ENCODE measurements at places on chromosomes 3 and 15.

GRCh38 chr3:138043266-138044029 is 33.5 kb downstream of the CLDN18 start:
- no peak for DNase-seq

GRCh38 chr3:18591120-18591519 is 166.0 kb upstream of the SATB1 start:
- DNase-seq, result no peak

GRCh38 chr15:41583795-41584194 is 24.8 kb downstream of the TYRO3 start:
- DNase-seq, result no peak

DNA sequence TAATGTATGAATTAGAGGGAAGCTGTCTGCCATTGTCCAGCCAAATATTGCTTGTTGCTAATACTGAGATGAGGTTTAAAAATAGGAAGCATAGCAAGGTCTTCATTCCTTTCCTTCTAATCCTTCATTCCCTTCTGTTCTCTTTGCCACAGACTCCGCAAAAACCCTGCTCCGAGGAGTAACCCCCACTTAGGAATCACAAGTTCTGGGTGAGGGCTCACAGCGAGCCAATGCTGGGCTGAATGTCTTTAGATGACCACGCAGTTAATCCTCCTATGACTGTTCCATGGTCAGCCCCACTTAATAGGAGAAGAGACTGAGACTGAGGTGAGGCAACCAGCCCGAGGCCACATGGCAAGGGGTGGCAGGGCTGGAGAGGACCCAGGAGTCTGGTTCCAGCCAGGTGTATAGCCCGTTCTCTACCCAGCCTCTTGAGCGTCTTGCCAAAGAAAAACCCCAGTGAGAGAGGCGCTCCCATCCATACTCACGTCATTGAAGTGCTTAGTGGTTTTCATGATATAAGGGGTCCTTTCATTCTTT is 44.9 kb upstream of the CTSH start:
- DNase-seq, result no peak

- no peak for DNase-seq
These were observed 245.5 kb downstream of the EPHB1 start for GRCh38 chr3:135040321-135041240.

GRCh38 chr3:101300073-101300472 is 20.3 kb downstream of the IMPG2 start:
- DNase-seq, result no peak
